ENCODE measurements at places on chromosomes 11 and 22.

DNA sequence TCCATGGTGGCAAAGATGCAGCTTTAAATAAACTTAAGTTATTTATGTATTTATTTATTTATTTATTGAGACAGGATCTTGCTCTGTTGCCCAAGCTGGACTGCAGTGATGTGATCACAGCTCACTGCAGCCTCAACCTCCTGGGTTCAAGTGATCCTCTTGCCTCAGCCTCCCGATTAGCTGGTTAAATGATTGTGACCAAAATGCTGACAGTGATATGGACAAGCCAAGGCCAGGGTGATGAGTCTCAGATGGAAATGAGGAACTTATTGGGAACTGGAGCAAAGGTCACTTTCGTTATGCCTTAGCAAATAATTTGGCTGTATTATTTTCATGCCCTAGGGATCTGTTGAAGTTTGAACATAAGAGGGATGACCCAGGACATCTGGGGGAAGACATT, 9.3 kb upstream of the LRP5 start:
- no peak for DNase-seq

GRCh38 chr22:28120691-28121592, 201.9 kb upstream of the PITPNB start:
- no peak for DNase-seq

DNA sequence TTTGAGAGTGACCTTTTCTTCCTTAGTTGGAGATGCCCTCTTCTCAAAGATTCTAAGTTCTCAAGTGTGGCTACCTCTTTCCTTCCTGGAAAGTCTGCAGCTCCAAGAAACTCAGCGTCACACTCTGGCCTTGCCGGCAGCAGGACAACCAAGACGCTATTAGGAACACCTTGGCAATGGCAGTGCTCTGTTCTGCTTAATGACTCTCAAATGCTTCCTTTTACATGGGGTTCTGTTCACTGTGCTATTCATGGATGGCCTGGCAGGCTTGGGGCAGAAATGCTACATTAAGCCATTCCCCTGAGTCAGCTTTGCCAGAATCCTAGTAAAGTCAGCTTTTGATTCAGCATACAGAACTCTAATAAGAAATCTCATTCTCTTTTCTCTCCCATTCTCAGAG, 25.9 kb downstream of the LARGE2 start:
- no peak for DNase-seq

DNA sequence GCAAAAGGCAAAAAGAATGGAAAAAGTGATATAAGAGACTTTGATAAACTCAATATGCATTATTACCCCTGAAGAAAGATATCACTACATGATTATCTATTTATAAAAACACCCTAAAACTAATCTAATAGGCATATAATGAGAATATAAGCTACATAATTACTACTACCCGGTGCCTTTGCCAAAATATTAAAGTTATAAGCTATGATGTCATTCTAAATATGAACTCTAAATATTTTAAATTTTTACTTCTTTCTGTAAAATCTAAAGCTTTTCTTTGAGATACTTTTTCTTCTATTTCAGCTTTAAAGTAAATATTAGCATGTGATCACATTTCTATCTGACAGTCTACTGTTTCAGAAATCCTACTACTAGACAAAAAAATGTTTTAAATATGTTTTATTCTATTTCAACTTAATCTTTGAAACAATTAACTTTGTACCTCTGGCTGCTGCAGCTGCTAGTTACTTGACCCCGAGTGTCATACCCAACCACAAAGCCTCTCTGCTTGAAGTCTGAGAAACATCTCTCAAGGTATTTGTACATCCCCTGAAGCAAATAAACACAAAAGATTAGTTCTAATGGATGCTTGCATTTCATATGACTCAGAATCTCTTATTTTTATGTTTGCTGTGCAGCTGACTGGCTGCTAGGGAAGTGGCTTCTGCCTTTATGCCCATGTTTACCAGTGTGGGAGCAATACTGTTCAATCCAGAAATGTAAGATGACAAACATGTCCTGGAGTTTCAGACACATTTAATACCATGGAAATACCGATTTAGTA, 26.8 kb downstream of the PGM2L1 start:
- no peak for DNase-seq

- no peak for DNase-seq
Measured at GRCh38 chr11:120229451-120230424, 10.2 kb upstream of the POU2F3 start.
